HT1080 (cell line): ENCODE measurements at places on chromosomes 7 and 10. TPM values are rescaled to one million over a fixed set of nuclear protein-coding genes. Genes with fewer than 3 reads are reported as not detected.

The AKR1D1 gene
- total RNA-seq = not detected in 2 replicates

The MYO1G gene
- total RNA-seq = 0.10 TPM in 1 of 2 replicates, not detected in the other

DNA sequence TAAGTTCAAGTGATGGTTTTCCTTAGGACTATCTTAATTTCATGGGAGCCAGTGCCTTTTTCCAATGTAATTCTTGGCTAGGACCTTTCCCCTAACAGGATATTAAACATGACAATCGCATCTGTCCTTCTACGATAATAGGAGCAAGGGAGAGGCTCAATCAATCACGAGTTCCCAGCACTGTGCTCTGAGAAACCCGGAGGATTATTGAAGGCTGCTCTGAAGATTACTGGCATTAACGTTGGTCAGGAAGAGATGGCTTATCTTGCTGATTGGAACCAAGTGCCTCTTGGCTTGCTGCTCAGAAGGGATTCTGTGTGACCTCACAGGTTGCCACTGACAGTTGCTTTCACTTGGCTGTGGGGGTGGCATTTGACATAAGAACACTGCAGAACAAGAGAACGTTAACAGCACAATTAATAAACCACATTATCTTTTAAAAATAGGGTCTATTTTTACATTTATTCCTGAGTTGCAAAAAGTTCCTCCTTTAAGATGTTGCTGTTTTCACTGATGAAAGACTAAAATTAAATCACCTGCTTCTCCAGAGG is 252.1 kb upstream of the TAC1 start:
- no peak for DNase-seq

The LIPJ gene
- not detected in 2 replicates for total RNA-seq

DNA sequence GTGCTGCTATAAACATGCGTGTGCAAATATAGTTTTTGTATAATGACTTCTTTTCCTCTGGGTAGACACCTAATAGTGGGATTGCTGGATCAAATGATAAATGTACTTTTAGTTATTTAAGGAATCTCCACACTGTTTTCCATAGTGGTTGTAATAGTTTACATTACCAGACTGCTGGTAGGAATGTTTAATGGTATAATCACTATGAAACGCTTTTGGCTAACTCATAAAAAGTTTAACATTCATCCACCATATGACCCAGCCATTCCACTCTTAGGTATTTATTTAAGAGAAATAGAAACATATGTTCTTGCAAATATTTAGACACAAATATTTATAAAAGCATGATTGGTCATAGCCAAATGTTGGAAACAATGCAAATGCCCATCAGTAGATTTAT is 32.1 kb upstream of the TFEC start:
- no peak for DNase-seq
